ENCODE measurements at places on chromosomes 6 and 20.
A peak's percentile ranks its signal among the peaks of the same experiment; 100 is the strongest.

- peak; percentile 38 for DNase-seq
Observed at GRCh38 chr20:48657426-48658197, 170.2 kb downstream of the PREX1 start.

DNA sequence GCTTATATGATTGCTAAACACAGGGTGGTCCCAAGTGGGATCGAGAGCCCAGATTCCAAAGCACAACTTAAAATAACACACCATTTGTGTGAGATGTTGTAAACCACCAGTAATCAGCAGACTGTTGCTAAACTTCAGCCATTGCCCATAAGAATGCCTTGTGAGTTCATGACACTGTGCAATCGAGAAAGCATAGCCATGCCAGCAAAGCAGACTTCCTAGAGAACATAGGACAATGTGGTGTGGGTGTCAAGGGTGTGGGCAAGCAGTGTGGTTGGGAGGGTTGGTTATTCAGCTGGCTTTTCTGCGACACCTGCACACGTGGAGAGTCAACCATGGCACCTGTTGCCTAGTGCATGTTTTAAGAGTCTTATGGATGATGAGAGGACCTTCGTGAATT is 16.1 kb upstream of the CALHM6 start:
- DNase-seq: no peak

- no peak for DNase-seq
Observed at GRCh38 chr6:81031416-81031815, 721.1 kb downstream of the TENT5A start.

- DNase-seq: no peak
Observed at GRCh38 chr6:113630738-113631535, 226.2 kb upstream of the MARCKS start.

GRCh38 chr6:110399219-110400071 is 15.9 kb downstream of the DDO start:
- DNase-seq: no peak

All from fibroblast of skin of left biceps (primary cell).